ENCODE measurements at places on chromosomes 4 and X.

- DNase-seq: no peak
These were observed 66.1 kb upstream of the SLC39A8 start for GRCh38 chr4:102411408-102411807.

- DNase-seq: no peak
These were observed 756 bp downstream of the IGFBP7 start for GRCh38 chr4:57109411-57109846.

GRCh38 chrX:80576806-80577533 lies 156.7 kb downstream of the TENT5D start:
- no peak for DNase-seq

GRCh38 chr4:184358521-184359232 lies 115.7 kb downstream of the IRF2 start:
- no peak for DNase-seq

DNA sequence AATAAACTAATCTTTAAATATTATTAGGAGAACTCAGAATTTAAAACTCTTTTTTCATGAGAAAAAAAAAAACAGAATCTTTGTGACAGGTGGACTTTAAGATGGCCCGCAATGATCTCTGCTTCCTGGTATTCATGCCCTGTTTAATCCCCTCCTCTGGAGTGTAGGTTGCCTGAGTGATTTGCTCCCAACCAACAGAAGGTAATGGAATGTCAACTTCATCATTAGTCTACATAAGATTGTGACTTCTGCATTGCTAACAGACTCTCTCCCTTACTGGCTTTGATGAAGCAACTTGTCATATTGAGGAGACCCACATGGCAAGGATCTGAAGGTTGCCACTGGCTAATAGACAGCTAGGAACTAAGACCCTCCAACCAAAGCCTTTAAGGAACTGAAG lies 88.8 kb downstream of the CORIN start:
- no peak for DNase-seq

DNA sequence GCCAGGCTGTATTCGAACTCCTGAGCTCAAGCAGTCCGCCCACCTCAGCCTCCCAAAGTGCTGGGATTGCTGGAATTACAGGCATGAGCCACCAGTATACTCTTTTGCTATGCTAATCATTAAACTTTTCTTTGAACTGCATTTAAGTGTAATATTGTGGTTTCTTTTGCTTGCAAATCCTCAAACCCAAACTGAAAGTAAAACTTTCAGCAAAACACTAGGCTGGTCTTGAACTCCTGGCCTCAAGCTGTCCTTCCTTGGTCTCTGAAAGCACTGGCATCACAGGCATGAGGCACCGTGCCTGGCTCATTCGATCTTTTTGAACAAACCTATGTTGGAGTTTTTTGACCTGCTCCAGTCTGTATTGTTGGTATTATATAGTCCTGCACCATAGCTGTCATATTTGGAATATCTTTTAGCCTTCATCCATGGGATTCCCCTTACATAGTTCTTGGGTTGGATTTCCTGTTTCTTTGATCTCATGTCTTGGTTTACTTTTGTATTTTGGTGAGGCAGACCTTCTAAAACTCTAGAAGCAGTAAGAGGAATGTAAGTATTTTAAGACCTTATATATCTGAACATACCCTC lies 34.1 kb downstream of the MOB1B start:
- no peak for DNase-seq

GRCh38 chr4:2127609-2128332 lies 68.6 kb downstream of the NAT8L start:
- no peak for DNase-seq

GRCh38 chrX:96244955-96245354 lies 439.7 kb upstream of the DIAPH2 start:
- DNase-seq: no peak

DNA sequence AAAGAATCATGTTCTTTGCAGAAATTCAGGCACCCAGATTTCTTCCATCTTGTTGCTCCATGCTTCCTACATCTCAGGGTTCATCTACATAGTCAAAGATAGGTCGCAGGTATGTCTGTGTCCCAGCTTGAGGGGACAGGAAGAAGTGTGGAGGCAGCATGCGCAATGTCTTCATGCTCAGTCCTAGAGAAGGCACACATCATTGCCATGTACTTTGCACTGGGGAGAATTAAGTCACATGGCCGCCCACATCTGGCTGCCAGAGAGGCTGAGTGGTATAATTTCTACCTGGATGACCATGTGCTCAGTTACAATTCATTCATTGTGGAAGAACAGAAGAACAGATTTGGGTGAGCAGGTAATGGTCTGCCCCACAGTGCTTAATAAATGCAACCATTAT lies 54.1 kb downstream of the GAB1 start:
- no peak for DNase-seq

GRCh38 chr4:155569471-155569870 lies 97.2 kb upstream of the GUCY1A1 start:
- no peak for DNase-seq

DNA sequence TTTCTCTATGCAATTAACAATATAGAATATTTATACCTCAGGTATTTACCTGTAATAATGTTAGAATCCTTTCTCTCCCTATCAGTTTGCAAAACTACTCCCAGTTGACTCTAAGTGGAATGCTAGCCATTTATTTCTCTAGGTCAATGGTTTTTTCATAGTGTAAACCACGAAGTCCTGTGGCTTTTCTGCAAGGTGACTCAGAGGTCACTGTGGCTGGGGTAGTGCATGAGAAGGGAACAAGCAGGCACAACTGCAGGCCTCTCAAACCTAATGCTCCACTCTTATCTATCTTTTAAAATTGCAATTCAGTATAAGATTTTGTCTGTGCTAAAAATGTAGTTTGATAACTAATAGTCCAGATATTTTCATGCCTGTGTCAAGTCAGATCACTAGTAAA lies 159.4 kb downstream of the ANTXR2 start:
- peak; percentile 66 for DNase-seq

DNA sequence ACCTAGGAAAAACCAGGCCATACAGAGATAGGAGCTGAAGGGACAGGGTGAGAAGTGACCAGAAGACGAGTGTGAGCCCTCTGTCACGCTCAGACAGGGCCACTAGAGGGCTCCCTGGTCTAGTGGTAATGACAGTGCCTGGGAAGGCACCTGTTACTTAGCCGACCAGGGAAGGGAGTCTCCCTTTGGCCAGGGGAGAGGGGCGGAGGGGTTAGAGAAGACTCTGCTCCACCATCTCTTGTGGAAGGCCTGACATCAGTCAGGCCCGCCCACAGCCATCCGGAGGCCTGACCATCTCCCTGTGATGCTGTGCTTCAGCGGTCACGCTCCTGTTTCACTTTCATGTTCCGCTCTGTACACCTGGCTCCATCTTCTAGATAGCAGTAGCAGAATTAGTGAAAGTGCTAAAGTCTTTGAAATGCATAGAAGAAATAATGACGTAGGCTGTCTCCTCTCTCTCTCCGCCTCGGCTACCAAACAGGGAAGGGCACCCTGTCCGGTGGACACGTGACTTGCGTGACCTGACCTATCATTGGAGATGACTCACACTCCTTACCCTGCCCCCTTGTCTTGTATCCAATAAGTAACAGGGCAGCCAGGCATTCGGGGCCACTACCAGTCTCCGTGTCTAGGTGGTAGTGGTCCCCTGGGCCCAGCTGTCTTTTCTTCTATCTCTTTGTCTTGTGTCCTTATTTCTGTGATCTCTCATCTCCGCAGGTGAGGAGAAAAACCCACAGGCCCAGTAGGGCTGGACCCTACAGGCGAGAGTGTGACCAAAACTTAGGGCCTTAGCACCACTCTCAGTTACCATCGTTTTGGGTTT lies 26.7 kb downstream of the HTT-AS start:
- peak; percentile 72 for DNase-seq

DNA sequence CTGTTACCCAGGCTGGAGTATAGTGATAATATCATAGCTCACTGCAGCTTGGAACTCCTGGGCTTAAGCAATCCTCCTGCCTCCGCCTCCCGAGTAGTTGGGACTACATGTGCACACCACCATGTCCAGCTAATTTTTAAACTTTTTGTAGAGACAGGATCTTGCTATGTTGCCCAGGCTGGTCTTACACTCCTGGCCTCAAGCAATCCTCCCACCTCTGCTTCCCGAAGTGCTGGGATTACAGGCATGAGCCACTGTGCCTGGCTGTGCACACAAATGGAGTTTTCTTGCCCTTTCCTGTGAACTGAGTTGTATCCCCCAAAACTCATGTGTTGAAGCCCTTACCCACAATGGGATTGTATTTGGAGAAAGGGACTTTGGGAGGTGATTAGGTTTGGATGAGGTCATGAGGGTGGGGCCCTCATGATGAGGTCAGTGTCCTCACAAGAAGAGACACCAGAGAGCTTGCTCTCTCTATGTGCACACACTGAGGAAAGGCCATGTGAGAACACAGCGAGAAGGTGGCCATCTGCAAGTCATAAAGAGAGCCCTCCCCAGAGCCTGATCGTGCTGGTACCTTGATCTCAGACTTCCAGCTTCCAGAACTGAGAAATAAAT lies 40.1 kb downstream of the DDX3X start:
- DNase-seq: no peak

GRCh38 chr4:112847781-112848180 lies 201.7 kb upstream of the ANK2 start:
- no peak for DNase-seq

DNA sequence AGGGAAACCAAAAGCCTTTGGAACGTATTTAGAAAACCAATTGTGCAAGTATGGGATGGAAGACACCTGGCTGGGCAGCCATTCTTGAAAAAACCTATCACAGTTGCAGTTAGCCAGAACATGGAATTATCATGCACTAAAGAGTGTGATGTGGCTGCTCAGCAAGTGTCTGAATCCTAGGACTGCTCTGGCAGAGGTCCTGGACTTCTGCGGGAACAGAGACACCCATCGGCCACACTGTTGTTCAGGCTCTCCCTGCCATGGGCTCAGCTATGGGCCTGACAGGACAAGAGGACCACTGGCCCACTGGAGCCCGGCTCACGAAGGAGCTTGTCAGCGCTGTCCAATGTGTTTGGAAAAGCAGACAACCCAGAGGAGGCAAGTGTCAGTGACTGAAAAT lies 115.7 kb upstream of the GPC4 start:
- DNase-seq: no peak

- peak; percentile 55 for DNase-seq
These were observed 893 bp upstream of the SOD3 start for GRCh38 chr4:24794480-24794879.

GRCh38 chrX:139559383-139560042 lies 29.0 kb downstream of the F9 start:
- peak; percentile 17 for DNase-seq

GRCh38 chr4:152014280-152014679 lies 253.5 kb upstream of the GATB start:
- DNase-seq: no peak

- DNase-seq: no peak
These were observed 137.8 kb downstream of the SCFD2 start for GRCh38 chr4:53228036-53228435.

DNA sequence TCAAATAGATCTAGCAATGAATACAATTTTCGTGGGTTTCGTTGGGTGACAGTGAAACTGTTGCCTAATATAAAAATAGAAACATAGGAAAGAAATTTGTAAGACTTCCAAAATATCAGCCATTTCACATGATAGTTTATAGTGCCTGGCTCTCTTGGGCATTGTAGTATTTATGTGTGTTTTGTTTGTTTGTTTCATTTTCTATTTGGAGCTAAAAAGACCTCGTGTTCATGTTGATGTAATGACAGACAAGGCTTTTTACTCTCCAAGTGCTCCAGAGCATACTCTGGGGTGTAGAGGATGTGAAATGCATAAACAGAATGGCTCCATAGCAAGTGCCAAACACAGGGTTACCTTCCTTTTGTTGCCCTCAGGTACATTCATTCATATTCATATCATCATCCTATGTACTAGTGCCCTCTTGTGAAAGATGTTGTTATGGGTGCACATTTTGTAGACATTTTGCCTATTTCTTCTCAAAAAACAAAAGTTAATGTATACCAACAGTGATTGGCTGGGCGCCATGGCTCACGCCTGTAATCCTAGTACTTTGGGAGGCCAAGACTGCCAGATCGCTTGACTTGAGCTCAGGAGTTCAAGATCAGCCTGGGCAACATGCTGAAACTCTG lies 100.7 kb upstream of the AMOT start:
- no peak for DNase-seq

DNA sequence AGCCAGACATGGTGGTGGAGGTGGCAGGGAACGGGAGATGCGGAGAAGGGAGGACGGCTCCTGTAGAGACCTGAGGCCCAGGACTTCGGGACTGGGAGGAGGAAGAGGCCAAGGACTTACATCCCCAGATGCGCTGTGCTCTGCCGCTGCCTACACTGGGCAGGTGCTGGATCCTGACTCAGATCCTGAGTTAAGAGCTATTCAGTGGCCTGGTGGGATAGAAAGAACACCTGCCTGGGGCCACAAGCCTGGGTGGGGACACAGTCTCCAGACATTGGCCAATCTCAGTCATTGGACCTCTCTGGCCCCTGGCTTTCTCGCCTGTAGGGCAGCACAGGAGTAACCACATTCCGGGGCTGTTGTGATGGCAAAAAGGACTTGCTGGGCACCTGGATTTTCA lies 10.9 kb upstream of the MSX1 start:
- DNase-seq: no peak

DNA sequence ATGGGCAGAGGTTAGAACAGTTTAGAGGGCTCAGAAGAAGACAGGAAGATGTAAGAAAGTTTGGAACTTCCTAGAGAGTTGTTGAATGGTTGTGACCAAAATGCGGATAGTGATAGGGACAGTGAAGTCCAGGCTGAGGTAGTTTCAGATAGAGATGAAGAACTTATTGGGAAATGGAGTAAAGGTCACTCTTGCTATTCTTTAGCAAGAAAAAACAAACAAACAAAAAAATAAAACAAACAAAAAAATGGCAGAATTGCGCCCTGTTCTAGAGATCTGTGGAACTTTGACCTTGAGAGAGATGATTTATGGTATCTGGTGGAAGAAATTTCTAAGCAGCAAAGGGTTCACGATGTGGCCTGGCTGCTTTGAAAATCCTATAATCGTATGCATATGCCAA lies 185.1 kb upstream of the SFRP2 start:
- DNase-seq: no peak

- no peak for DNase-seq
These were observed 200.1 kb downstream of the NPNT start for GRCh38 chr4:106095408-106095807.

DNA sequence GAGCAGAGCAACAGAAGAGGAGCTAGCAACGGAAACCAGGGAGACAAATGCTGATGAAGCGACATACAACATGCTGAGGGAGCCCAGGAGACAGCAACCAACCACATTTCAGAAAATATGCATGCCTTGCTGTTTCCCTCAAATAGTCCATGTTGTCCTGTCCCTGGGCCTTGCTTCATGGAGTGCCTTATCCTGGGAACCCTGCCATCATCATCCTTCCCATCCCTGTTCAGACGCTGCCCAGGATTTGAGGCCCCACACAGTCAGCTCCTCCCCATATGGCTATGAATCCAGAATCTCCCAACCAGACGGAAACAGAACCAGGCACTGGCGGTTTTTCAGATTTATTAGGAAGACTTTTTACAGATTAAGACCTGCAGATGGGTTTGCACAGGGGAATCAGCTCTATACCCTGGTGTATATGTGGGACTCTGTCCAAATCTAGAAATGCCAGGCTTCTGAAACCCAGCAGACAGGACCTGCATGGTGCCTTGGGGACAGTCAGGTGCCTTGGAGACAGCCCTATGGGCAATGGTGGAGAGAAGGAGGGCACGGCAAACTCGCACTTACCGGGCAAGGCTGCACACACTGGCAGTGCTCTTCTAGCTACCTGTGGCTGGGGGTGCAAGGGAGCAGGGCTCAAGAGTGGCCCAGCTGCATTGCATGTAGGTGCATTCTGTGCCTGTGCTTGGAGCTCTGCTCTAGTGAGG lies 199.7 kb upstream of the MAMLD1 start:
- DNase-seq: no peak

Data from foreskin fibroblast (primary cell).